Activated CD8-positive, alpha-beta T cell treated with anti-CD3 and anti-CD28 coated beads for 36 hours (primary cell): ENCODE measurements at places on chromosomes 6 and 20. TPM values are rescaled to one million over a fixed set of nuclear protein-coding genes. Genes with fewer than 3 reads are reported as not detected.

DNA sequence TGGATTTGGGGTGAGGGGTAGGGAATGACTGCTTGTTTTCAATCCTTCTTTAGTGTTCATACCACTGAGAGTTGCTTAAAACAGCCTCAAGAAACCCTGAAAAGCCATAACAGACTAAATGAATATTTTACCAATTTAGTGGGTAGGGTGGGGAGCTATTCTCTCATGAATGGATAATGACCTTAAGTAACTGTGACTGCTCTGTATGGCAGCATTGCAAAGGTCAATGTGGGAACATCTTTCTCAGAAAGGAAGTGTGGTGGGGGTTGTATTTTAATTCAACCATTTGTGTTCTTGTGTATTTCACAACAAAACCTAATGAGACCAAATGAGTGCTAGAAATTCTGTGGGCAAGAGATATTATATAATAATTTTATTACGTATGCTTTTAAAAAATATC lies 55.7 kb downstream of the PHACTR2 start:
- peak; percentile 10 for DNase-seq

DNA sequence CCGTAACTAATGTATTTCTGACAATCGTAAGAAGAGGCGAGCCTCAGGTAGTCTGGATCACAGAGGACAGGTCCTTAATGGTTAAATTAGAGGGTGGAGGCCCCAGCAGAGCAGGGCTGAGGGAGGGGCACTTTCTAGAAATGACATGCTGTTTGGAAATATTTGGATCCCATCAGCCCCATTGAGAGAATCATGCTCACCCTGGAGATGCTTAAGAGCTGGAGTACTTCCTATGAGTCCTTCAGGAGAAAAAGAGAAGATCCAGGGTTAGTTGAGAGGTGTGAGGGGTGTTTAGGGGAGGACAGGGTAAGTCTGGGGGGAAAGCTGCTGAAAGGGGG lies 123.0 kb downstream of the TCP11 start:
- no peak for DNase-seq

DNA sequence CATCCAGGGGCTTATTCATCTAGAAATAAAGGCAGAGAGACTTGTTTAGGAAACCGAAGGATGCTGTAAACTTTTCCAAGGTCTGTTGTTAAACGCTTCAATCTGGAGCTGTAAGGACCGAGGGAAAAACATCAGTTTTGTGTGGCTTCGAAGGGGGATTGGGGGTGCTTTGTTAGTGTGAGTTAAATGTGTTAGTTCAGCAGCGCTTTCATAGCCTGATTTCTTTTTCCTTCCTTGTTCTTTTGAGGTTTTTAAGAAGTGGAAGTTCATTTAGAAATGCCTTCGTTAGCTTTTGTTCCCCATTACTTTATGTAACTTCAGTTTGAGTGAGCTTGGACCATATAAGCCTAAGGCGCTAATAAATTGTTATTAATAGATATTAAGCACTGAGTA lies 1.5 kb downstream of the ANKS1A start:
- DNase-seq, result no peak

DNA sequence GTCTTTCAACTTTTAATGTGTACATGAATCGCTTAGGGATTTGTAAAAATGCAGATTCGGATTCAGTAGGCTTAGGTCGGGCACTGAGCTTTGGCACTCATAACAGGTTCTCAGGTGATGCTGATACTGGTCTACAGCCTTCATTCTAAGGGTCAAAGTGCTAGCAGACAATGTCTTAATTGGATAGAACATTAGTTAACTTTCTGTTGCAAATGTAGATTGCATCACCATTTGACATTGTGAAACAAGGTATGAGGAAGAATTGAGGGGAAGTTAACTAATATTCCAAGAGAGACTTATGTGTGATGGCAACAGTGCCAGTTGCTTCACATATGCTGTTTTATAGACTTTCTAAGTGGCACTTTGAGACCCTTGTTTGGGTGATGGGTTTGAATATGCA lies 86.9 kb downstream of the MLIP start:
- DNase-seq, result no peak

DNA sequence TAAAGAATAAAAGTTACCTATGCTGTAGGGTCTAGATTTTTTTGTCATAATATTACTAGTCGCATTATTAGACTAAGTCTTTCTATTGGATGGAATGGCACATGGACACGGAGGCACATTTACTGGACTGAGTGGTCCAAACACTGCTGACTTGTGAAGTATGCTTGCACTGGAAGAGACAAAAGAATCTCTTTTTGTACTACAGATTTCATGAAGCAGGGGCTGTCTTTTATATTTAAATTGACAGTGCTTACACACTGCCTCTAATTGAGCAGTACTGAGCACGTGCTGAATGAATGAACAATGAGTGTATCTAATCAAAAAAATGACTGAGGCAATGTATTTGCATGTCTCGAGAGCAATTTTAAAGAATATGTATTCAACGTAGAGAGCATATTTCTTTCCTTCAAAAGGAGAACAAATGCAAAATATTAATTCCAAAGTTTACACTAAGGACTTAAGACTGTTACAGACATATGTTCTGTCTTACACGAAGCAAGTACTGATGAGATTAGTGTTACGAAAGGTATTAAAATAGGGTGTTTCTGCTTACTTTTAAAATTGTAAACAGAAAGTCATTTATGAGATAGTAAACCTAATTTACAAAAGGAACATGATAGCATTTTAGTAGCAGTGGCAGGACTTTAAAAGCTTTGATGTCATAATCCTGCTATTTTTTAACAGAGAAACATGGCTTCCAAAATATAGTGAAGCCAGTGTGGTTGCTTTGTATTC lies 8.3 kb downstream of the ELOVL2 start:
- no peak for DNase-seq

DNA sequence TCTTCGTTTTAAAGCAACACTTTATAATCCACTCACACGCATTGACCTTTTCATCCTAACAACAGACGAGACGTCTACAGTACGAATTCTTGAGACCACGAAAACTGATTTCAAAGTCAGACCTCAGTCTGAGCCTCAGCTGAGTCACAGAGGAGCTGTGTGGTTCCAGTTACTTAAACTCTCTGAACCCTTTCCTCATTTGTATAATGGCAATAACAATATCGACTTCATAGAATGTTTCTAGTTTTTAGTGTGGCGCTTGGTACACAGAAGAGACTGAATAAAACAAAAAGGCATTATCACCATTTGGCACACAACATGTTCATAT lies 236.9 kb downstream of the ATXN1 start:
- peak; percentile 53 for DNase-seq

DNA sequence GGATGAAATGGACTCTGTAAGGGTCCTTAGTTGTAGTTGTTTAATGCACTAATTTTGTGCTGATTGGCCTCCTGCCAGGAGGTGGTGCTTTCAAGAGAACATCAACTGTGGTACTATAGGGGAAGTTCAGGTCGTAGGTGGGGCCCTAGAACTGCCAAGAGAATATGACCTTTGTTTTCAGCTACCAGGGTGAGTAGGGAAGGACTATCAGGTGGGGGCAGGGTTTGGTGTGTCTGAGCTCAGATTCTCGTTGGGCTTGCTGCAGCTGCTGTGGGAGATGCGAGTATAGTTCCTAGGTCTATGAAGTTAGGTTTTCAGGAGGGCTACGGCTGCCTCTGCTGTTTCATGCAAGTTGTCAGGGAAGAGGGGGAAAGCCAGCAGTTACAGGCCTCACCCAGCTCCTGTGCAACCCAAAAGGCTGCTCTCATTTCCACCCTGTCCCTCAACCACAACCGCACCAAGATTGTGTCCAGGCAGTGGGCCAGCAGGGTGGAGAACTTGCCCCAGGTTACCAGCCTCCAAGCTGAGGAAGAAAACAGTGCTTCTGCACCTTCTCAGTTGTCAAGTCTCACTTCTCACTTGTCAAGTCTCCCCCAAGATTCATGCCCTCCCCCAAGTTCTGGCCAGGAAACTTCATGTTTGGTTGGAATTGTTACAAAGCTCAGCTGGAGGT lies 626.5 kb upstream of the MAP3K7 start:
- no peak for DNase-seq

GRCh38 chr20:64161356-64162238 lies 2.7 kb upstream of the MYT1 start:
- peak; percentile 52 for DNase-seq

DNA sequence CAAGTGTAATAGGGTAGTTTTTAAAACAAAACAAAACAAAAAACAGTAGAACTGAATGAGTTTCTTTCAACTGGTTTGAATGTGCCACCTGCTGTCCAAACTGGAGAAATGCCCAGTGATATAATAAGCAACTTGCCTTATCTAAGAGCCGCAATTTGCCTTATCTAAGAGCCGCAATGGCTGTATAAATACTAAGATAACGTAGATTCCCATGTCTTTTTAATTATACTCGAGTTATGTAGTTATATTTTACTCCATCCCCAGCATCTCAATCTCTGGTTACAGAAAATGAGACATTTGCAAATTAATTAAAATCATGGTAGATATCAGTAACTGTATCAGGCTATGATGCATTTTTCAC lies 67.2 kb downstream of the RPP40 start:
- peak; percentile 12 for DNase-seq

DNA sequence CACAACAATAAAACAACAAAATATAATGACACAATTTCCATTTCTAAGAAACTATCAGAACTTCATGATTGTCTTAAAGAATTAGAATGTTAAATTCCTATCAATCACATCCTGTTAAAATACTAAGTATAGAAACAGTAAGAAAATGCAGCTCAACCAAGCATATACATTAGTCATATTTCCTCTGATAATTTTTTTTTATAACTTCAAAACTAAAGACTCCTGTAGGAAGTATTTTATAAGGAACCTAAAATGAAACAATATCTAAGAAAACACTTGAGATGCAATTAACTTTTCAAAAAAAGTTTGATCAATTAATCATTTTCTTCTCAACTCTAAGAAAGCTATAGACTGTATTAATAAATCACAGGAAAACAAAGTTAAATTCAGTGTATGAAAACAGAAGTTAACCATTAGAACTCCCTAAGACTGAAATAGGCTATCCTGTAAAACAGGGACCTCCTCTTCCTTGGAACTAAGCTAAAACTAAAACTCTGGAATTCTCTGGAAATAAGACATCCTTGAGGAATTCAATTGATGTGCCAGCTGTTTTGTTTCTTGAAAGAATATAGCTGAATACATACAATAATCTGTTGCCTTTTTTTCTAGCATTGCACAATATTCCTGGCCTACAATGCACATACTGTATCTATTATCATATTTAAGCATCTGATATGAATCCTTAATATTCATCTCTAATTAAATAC lies 19.8 kb downstream of the FKBP5 start:
- no peak for DNase-seq

- no peak for DNase-seq
These were observed 7.6 kb downstream of the GSS start for GRCh38 chr20:34948030-34948429.

GRCh38 chr20:3380228-3381070 lies 27.0 kb downstream of the DNAAF9 start:
- no peak for DNase-seq

- no peak for DNase-seq
These were observed 53.1 kb downstream of the PRKN start for GRCh38 chr6:162674452-162674851.

DNA sequence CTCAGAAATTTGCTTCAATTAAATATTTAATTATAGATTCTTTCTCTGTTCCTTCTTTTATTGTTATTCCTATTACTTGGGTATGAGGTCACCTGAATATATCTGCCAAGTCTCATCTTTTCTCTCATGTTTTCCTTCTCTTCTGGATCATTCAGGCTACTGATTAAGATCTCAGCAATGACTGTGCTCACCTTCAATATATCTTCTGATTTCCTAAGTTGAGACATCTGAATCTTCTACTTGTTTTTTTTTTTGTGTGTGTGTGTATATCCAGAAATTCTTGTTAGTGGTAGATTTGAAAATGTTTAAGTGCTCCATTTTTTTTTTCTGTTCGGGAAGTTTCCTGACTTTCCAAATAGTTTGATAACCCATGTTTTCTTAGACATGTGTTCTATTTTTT lies 108.0 kb downstream of the ADGRB3 start:
- no peak for DNase-seq

The SPEF1 gene
- total RNA-seq, result 0.23 TPM

The CDSN gene
- total RNA-seq, result not detected

The DSP gene
- 0.07 TPM for total RNA-seq

The RARS2 gene
- 17.4 TPM for total RNA-seq

The TMC2 gene
- not detected for total RNA-seq

The MCUR1 gene
- total RNA-seq, result 34.8 TPM
